ENCODE measurements at places on chromosomes 1 and 21.

DNA sequence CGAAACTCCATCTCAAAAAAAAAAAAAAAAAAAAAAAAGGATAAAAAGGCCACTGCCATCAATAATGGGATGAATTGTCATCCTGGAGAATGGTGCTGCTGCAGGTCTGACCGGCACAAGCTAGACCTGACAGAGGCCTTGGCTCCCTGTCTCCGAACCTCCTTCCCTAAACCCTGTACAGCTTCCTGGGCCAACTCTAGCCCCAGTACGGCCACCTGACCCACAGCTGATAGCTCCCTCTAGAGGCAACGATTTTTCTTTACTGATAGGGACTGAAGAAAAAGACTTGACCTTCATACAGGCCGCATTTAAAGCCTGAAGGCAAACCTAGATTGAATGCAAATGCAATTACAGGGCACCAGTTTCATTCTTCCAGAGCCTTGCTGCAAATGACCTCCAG, 30.7 kb downstream of the NOL9 start:
- DNase-seq = no peak

DNA sequence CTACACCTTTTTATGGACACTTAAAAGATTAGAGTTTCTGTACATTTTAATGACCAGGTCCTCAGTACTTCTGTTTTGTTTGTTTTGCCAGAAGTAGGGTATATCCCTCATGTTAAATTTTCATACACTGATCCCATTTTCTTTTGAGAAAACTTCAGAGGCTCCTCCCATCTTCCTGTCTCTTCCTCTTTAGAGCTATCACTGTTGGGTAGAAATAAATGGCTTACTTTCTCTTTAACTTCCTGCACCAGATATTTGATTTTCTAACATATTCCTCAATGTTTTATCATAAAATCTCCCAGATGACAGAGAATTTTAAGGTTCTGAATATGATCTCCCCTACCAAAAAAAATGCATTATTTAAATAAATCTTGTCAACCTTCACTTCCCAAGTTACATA, 23.4 kb downstream of the VAV3 start:
- DNase-seq = no peak

- DNase-seq = no peak
These were observed 229.8 kb upstream of the SGIP1 start for GRCh38 chr1:66304128-66304527.

DNA sequence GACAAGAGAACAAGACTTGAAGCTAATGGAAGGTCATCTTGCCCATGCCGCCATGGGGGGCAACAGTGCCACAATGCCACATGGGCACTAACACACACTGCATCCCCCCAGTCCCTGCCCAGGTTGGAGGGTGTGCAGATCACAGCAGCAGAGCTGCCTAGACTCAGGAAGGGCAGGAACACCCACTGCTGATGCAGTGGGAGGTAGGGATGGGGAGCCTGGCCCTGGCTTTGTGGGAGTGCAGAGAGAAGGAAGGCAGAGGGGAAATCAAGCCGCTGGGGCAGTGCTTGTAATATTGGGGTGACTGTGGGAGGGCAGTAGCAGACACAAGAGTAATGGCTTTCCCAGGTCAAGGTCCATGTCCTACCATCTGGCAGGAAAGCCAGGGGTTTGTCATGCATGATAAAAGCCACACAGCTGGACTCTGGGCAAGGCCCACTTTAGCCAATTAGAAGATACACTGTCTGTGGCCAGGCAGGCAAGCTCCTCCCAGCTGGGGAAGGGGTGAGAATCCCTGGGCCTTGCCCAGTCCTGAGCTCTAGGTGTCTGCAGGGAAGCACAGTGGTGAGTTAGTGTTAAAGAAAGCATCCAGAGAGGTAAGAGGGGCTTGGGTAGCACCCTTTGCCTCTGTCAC, 25.4 kb upstream of the MEF2D start:
- no peak for DNase-seq

- DNase-seq = no peak
These were observed 186.8 kb downstream of the LTN1 start for GRCh38 chr21:28805885-28806284.

- DNase-seq = no peak
These were observed 5.6 kb downstream of the NUCKS1 start for GRCh38 chr1:205744403-205744802.

- DNase-seq = no peak
These were observed at the start of gene COL24A1 for GRCh38 chr1:86156566-86157455. Gene COL24A1, minus strand, starts transcription at chr1:86156772. Its CDS starts 376 bp downstream, at chr1:86156396.

- no peak for DNase-seq
These were observed 106.1 kb downstream of the MAP3K21 start for GRCh38 chr1:233433436-233434210.

Data from Caki2 (cell line).